ENCODE measurements at places on chromosomes 3 and 15.

GRCh38 chr3:34725774-34726173 is 913.6 kb upstream of the ARPP21 start:
- DNase-seq: no peak

DNA sequence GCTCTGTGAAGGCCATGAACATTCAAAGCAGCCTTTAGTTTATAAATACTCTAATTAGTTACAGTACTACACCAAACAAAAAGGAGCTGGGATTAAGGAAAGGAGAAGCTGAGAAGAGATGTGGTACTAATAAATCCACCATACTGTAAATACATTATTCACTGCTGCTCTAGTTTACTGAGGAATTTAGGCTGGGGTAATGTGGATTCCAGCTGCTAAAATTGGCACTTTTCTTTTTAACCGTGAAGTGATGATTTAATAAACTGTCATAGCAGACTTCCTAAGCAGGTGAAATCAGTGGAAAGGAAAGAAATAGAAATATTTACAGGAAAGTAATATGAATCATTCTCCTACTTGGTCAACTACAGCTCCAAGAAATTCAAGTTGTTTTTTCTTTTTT is 88.7 kb downstream of the TFG start:
- DNase-seq: peak; percentile 66

GRCh38 chr3:58117561-58118181 is 93.1 kb downstream of the DNASE1L3 start:
- DNase-seq: no peak

GRCh38 chr15:27418726-27419125 is 447.7 kb downstream of the GABRG3 start:
- no peak for DNase-seq

- DNase-seq: no peak
These were observed 20.2 kb downstream of the GBE1 start for GRCh38 chr3:81741216-81741615.

DNA sequence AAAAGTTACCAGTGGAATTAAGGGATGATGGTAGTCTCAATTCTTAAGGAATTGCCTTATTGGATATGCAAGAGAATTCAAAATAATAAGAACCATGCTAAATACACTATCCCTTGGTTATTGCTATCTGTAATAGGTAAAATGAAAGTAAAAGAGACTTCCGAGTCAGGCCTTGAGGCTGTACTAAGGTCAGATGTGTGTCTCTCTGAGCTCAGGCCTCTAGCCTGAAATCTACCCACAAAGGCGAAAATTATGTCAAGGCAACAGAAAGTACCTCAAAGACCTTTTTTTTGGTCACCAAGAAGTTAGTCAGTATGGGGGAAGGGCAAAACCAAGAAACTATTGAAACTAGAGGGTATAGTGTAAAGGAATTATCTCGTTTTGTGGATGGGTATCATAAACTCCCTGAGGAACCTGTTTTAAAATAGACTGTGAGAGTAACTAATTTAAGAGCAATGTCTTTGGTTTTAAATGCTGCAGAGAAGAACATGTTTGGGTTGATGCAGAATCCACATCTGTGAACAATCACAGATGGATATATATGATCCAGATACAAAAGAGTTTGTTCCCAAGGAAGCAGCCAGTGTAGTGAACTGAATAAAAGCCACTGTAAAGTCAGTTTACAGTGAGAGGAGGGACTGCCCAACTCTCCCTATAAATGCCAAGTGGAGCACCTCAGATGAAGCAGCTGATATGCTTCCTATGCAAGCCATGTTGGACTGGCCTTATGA is 382.3 kb upstream of the SEMA6D start:
- DNase-seq: no peak

DNA sequence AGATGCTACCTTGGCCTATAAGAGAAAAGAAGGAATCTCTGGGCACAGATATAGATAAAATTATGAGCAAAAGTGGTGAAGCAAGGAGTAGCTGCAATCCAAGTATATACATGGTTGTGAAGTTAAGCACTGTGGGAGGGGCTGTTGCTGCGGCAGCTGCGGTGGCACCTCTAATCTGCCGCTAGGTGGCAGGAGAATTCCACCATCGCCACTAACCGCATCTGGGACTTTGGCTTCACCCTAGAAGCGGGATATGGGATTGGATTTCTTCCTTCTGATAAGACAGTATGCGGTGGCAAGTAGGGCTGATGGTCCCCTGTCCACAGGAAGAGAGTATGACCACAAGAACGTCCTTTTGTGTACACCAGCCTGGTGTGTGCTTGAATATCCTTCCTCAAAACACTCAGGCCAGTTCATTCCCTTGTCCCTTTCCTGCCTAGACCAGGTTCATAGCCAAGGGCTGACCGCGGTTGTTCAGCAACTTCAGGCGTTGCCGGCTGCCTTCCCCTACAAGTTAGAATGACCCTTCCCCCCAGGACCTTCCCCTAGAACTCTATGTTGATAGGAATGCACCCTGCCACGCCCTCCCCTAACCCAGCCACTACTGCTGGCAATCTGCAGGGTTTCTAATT is 5.1 kb downstream of the MAGEL2 start:
- DNase-seq: peak; percentile 12

GRCh38 chr3:25412269-25412668 is 15.8 kb upstream of the RARB start:
- DNase-seq: no peak

DNA sequence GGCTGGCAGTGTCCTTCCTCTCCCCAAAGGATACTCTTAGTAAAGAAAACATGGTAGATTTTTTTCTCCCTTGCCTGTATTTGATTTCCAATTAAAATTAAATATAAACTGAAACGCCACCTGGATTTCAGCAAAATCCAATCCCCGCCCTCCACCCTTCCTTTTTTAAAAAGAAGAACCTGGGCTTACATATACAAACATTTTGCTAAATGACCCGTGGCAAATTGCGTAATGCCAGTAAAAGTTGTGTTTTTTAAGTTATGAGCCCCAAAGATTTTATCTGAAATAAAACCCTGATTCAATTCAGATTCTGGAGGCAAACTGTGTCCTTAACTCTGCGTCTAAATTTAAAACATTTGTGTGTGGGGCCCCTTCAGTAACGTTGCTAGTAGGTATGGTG is 403.0 kb downstream of the FOXP1 start:
- no peak for DNase-seq

DNA sequence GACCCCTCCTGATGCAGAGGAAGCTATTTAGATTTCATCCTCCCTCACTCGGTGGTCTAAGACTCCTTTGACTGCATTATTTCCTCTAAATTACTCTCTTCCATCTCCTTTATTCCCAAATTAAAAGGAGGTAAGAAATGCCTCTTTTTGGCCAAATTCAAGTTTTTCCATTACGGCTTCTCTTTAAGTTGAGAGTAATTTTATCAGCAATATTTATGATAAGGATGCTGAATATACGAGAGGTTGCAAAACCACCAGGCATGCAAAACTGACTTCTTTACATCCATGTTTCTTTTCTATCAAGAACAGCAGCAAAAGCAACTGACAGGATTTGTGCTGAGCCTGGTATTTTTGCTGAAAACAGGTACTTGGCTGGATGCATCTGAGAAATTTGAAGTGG is 262.0 kb upstream of the RARB start:
- DNase-seq: no peak

DNA sequence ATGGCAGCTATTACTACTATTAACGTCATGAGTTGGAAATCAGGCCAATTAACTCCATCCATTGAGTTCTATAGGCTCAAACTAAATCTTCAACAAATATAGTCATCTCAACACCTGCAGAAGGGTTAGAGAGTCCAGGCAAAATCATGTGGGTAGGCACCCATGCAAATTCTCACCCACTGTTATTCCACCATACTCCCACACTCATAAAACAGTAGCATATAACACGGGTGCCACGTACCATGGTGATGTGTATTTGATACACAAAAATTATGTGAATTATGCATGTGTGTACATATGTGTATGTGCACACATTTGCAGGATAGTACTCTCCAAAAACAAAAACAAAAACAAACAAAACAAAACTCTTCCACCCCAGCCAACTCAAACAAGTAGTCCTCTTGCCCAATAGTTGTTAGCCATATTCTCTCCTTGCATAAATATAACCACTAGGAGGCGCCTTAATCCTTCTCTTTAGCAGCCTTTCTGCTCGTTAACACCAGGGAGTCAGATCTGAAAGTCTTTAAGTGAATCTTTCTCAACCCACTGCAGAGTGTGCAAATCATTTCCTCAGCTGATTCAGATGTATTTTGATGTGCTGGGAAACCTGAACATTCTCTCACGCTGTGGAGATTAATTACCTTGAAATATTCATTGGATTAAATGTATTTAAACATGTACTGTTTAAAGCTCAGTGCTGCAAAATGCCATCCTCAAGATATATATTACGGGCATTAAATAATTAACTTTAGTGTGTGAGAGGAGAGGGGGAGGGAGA is 38.0 kb upstream of the COPB2 start:
- peak; percentile 51 for DNase-seq

DNA sequence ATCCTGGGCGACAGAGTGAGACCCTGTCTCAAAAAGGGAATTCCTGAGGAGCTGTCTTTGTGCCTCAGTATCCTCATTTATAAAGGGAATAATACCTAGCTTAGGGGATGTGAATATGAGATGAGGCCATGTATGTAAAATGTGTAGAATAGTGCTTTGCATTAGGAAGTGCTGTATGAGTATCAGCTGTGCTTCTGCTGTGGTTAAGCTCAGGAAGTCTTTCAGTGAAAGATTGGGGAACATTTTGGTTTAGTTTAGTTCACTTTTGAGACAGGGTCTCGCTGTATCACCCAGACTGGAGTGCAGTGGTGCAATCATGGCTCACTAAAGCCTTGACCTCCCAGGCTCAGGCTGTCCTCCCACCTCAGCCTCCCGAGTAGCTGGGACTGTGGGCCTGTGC is 10.6 kb downstream of the THUMPD3 start:
- DNase-seq: no peak

GRCh38 chr3:56782215-56782614 is 19.5 kb downstream of the ARHGEF3 start:
- DNase-seq: no peak

- DNase-seq: no peak
These were observed 62.7 kb downstream of the ADAMTSL3 start for GRCh38 chr15:83716605-83717004.

DNA sequence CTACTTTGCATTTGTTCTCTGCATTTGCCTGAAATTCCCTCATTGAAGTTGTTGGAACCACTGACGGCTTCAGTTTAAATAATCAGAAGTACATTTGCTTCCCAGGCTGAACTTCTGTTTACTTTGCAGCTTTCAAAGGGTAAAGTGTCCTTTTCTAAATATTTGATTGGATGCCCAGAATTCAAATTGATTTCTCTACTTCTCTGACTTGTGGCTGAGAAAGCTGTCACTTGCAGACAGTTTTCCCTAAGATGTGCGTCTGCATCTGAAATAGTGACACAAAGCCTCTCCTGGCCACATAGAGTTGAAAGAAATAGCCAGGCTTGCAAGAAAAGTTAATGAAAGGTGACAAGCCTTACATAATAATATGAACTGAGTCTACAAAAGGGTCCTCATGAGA is 299.6 kb downstream of the THSD4 start:
- DNase-seq: no peak

DNA sequence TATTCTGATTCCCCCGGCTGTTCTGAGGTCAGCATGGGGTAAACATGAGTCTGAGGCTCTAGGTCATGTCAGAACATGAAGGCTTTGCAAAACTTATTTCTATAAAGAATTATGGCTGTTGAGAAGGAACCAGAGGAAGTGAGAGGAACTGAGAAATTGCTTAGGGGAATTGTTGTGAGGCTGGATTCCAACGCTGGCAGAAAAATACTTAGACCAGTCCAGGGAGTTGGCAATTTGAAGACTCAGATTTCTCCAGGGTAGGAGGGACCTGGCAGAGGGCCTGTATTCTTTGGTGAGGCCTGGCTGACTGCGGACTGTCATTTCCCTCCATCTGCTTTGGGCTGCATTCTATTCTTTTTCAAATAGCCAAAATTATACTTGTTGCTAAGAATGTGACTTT is 155.5 kb downstream of the PLD1 start:
- DNase-seq: no peak
